Liver (tissue), 10 donors: ENCODE measurements at places on chromosomes 12 and 14.

- DNase-seq = no peak
Observed at GRCh38 chr14:99244941-99245563, 26.9 kb downstream of the BCL11B start.

- DNase-seq = peak; percentile 24
Observed at GRCh38 chr14:94461526-94462218, 9.1 kb upstream of the SERPINA11 start.

- DNase-seq = no peak
Observed at GRCh38 chr12:107541001-107541705, 144.4 kb upstream of the PWP1 start.

- DNase-seq = peak; percentile 39
Observed at GRCh38 chr14:94001501-94002396, 4.6 kb downstream of the CCDC197 start.

- no peak for DNase-seq
Observed at GRCh38 chr14:23058654-23059504, 1.6 kb upstream of the CDH24 start.

DNA sequence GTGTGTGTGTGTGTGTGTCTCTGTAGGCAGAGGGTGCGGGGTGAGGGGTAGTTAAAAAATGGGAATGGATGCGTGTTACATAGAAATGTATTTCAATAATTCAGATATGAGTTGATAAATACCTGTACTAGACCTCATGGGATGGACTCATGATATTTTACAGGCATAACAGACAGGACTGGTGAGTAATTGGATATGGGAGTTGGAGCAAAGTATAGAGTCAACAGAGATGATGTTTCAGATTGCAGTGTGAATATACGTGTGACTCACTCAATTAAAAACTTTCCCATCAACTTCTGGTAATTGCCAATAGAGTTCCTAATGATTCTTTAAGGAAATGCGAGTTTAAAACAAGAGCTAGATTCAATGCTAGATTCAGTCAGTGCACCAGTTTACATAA, 711.9 kb downstream of the C12orf50 start:
- no peak for DNase-seq

- DNase-seq = no peak
Observed at GRCh38 chr12:13171921-13172859, 24.3 kb upstream of the EMP1 start.

DNA sequence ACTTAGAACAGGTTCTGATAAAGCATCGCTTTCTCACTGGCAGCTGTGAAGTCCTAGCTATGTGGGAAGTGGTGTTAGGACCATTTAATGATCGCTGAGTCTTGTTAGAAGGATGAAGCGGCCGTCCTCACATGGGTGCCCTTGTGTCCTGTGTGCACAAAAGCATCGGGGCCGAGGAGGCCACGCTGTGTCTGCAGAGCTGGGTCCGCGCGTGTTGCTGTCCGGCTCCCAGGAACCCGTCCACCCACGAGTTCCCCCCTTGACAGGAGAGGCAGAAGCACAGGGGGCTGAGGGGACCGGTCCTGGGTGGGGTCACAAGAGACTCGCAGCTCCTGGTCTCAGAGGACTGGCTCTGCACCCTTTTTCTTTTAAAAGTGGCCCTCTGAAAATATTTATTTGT, 90.4 kb downstream of the ADGRD1 start:
- DNase-seq = no peak

DNA sequence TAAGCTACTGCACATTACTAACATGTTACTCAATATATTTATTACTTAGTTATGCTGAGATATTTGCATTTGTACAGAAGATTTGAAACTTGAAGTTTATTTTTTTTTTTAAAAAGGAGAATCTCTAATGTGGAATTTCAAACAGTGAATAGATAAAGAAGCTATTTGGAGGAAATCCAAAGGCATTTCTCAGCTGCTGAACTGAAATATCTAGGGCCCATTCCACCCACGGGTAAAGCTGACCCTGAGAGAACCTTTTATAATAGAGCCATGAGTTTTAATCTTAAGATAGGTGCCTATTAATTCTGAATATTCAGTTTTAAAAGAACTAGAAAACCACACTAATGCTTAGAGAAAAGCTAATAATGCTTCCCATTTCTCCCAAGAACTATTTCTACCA, 225.4 kb upstream of the CAND1 start:
- DNase-seq = no peak

GRCh38 chr14:92549859-92550230, 36.3 kb downstream of the RIN3 start:
- peak; percentile 58 for DNase-seq

DNA sequence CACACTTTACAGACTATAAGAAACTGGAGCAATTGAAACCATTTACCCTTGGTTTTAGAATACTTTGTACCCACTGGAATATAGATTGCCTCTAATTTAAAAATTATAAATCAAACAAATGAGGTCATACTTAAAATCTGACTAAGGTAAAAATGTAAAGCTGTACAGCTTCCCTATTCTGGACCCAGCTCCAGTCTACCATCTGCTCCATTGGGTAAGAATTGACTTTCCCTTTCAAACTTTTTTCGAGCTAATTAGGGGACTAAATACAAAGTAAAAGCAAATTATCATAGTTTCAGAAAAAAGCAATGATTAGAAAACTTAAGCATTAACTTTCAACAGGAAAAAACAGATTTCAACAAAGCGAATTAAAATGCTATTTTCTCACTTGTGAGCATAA, 4.3 kb downstream of the KRR1 start:
- no peak for DNase-seq

- DNase-seq = no peak
Observed at GRCh38 chr14:90722590-90722989, 93.6 kb downstream of the TTC7B start.

DNA sequence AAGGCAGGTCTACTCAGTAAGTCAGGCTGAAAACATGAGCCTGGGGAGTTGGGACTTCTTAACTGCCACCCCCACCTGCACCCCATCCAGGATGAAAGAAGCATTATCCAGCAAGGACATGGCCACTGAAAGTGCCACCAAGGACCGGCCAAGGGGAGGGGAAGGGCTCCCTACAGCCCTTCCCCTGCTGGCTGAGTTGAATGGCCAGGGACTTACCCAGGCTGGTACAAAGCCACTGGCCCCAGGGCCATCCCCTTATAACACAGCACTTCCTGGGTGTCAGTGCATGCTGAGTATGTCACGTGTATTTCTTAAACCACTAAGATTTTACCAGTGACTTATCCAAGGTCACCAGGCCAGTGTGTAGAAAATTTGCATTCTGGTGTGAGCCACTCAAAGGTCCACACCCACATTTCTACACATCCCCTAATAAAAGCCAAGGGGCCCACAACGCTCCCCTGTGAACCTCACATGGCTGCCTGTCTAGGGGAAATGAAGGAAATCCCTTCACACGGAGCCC, 29.3 kb upstream of the ZFP36L1 start:
- no peak for DNase-seq

DNA sequence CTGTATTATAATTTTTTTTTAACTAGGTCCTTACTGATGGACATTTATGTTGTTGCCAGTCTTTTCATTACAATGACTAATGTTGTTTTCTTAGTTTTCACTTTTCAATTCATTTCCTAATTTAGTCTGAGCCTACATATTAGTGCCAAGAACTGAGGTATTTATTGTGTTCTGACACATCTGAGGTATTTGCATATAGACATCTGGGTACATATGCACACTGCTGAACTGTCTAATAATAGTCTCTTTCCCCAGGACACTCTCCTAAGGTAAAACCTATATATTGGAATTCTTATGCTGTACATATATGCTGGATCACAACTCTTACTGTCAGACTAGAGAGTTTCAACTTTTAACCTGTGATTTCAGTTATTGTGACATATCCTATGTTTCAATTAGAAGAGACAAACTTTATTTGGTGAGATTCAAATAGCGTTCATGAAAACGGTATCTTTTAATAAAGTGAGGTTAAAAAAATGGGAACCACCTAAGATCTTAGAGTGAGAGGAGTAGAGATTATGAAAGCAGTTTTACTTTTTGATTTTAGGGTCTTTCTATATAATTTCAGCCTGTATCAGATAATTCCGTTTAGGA, 263.2 kb downstream of the RAD51B start:
- no peak for DNase-seq

- DNase-seq = no peak
Observed at GRCh38 chr14:69580009-69580577, 5.4 kb upstream of the CCDC177 start.

GRCh38 chr12:131919366-131920156, 9.5 kb upstream of the PUS1 start:
- no peak for DNase-seq

- DNase-seq = no peak
Observed at GRCh38 chr14:50311337-50311971, 575 bp downstream of the L2HGDH start.

DNA sequence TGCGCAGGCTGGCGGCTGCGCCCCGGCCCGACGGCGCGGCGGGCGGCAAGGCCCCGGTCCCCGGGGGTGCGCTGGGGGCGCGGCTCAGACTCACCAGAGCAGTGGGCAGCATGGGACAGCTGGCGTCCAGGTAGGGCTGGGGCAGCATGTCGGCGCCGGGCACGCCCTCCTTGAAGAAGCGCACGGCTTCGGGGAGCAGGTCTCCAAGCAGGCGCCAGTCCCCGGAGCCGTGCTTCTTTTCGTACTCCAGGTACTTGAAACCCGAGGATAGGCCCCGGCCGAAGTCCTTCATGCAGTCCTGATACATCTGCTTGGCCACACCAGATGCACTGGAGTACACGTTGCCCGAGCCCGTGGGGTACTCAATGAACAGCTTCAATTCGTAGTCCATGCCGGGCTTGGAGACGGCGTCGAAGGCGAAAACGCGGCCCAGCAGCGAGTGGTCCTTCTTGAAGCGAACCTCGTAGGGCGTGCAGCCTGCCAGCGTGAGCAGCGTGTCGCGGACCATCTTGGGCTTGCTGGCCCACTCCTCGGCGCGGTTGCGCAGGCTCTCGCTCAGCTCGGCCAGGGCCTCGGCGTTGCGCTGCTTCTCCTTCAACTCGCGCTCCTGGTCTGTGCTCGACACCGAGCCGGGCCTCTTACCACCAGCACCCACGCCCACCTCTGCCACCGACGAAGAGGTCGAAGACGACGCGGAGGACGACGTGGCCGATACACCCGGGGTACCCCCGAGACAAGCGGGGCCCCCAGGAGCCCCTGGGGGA, 2.2 kb downstream of the IRF2BPL start:
- no peak for DNase-seq

DNA sequence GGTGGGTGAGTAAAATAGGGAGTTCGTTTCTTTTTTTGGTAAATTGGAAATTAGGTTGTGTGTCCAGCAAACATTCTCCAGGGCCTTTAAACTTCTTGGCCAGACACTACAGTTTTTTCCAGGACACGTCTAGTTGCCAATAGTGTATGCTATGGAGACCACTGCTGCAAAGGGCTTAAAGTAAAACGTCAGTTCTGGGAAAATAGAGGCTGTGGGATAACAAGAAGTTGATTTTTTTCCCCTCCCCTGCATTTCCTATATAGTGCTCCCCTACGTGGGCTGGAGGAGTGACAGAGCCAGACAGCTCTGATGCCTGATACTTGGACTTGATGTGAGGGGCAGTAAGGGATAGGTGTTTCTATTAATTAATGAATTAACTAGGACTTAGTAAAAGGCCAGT, 2.4 kb downstream of the ACVR1B start:
- DNase-seq = no peak
